ENCODE measurements at places on chromosomes 5 and 9. TPM values are rescaled to one million over a fixed set of nuclear protein-coding genes. Genes with fewer than 3 reads are reported as not detected.

ENC1 gene
- total RNA-seq = 0.75 TPM

LURAP1L gene
- not detected for total RNA-seq

GPX8 gene
- total RNA-seq = not detected

PCDHA1 gene
- total RNA-seq = not detected

SHC3 gene
- not detected for total RNA-seq

GARIN3 gene
- total RNA-seq = 0.25 TPM

FGF18 gene
- not detected for total RNA-seq

SLC36A3 gene
- not detected for total RNA-seq

JAKMIP2 gene
- total RNA-seq = 1.9 TPM

PCDHB5 gene
- total RNA-seq = not detected

PCDHGB2 gene
- 0.23 TPM for total RNA-seq

IFNA21 gene
- not detected for total RNA-seq

GHR gene
- total RNA-seq = not detected

MTMR12 gene
- 26.0 TPM for total RNA-seq

ENHO gene
- total RNA-seq = 0.38 TPM

ADAMTSL2 gene
- total RNA-seq = 0.04 TPM

FGF10 gene
- not detected for total RNA-seq

ZDHHC11 gene
- 4.7 TPM for total RNA-seq

TRAF1 gene
- total RNA-seq = 261 TPM

LOX gene
- not detected for total RNA-seq
